ENCODE measurements at places on chromosomes 5 and 9. TPM values are rescaled to one million over a fixed set of nuclear protein-coding genes. Genes with fewer than 3 reads are reported as not detected.

The NPR3 gene
- 23.7 TPM for total RNA-seq

The TOR4A gene
- total RNA-seq: 3.7 TPM

The JAKMIP2 gene
- total RNA-seq: 18.3 TPM

The SAPCD2 gene
- 4.3 TPM for total RNA-seq

The COL5A1 gene
- 407 TPM for total RNA-seq

The NUDCD2 gene
- total RNA-seq: 18.2 TPM

The PAPPA gene
- 7.4 TPM for total RNA-seq

The GABRB2 gene
- total RNA-seq: 16.1 TPM

The GCNT4 gene
- 0.71 TPM for total RNA-seq

The PMPCA gene
- 53.7 TPM for total RNA-seq

The GPX8 gene
- 58.7 TPM for total RNA-seq

The RASGRF2 gene
- total RNA-seq: 55.9 TPM

The LRRC19 gene
- not detected for total RNA-seq

The QRFP gene
- total RNA-seq: not detected

The SEMA6A gene
- total RNA-seq: 65.3 TPM

The PCDHB11 gene
- total RNA-seq: 9.5 TPM

The OGN gene
- 296 TPM for total RNA-seq

The CEP120 gene
- 37.5 TPM for total RNA-seq

The SLC6A19 gene
- total RNA-seq: 0.27 TPM

The CER1 gene
- total RNA-seq: 0.88 TPM

The STPG3 gene
- not detected for total RNA-seq

The PCDHGA7 gene
- total RNA-seq: 11.2 TPM

The SLC6A18 gene
- total RNA-seq: not detected

The EGFL7 gene
- total RNA-seq: 36.1 TPM

The FBLL1 gene
- total RNA-seq: 15.7 TPM

The PHF24 gene
- total RNA-seq: 11.2 TPM

The SRD5A1 gene
- 13.5 TPM for total RNA-seq

The BARHL1 gene
- not detected for total RNA-seq

The VAV2 gene
- total RNA-seq: 21.4 TPM

The CCDC192 gene
- total RNA-seq: not detected

The GRM6 gene
- total RNA-seq: 38.8 TPM

The CNTFR gene
- total RNA-seq: 23.9 TPM

The IL31RA gene
- total RNA-seq: 1.0 TPM

The MYMK gene
- 2.1 TPM for total RNA-seq

The TMEM167A gene
- 97.9 TPM for total RNA-seq

The TMOD1 gene
- 13.4 TPM for total RNA-seq

The SOX30 gene
- total RNA-seq: 0.16 TPM

The SELENOP gene
- 304 TPM for total RNA-seq

The PCDHB12 gene
- total RNA-seq: 15.0 TPM

The OR13C5 gene
- total RNA-seq: not detected

The BTNL9 gene
- 4.7 TPM for total RNA-seq

The GABRA6 gene
- not detected for total RNA-seq

The MLANA gene
- 27.2 TPM for total RNA-seq

The ZNF483 gene
- total RNA-seq: 52.1 TPM

The MRPS27 gene
- 56.4 TPM for total RNA-seq

The IFNA13 gene
- not detected for total RNA-seq

The LCN6 gene
- not detected for total RNA-seq

The PTPN3 gene
- total RNA-seq: 5.6 TPM

The TPRN gene
- total RNA-seq: 11.3 TPM

The C5orf52 gene
- total RNA-seq: not detected

The TMEM252 gene
- not detected for total RNA-seq

The GARNL3 gene
- 48.6 TPM for total RNA-seq
